HFFc6 (cell line): ENCODE measurements at places on chromosomes 11 and 22. TPM values are rescaled to one million over a fixed set of nuclear protein-coding genes. Genes with fewer than 3 reads are reported as not detected.

DNA sequence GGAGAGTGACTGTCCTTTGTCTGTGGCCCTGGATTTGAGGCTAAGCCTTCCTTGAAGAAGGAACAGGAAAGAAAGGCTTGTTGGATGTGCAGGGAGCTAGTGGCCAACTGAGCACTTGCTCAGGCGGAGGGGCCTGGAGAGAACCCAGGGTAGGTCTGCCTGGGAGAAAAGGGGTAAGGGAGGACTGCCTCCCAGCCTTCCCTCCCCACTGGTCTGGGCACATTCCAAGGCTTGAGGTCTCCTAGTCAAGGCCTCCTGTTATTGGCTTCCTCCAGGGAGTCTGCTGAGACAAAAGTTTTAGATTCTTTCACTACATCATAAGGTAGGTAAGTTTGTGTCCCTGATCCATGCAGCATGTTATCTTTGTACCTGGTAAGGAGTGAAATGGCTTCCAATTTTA, 15.2 kb downstream of the KCNQ1OT1 start:
- DNase-seq, result no peak
- H3K36me3 ChIP-seq, result no peaks in the 10 kb centered on the region
- no peak overlapping the region for H3K27ac ChIP-seq
- H3K4me3 ChIP-seq, result no peak overlapping the region
- H3K4me1 ChIP-seq, result no peaks in the 10 kb centered on the region

DNA sequence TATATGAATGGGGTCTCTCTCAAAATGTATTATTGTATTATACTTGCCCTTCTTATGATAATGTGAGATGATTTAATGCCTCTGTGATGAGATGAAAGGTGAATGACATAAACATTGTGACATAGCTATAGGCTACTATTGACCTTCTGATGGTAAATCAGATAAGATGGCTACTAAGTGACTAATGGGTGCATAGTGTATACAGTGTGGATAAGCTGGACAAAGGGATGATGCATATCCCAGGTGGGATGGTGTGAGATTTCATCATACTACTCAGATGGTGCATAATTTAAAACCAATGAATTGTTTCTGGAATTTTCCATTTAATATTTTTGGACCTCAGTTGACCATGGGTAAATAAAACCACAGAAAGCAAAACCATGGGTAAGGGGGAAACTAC, 243.5 kb downstream of the SBF2 start:
- no peaks in the 10 kb centered on the region; the same call in 1 of the 2 replicates for H3K27me3 ChIP-seq
- peak; percentile 10 for DNase-seq
- H3K4me3 ChIP-seq, result no peak overlapping the region
- H3K36me3 ChIP-seq, result no peaks in the 10 kb centered on the region

DNA sequence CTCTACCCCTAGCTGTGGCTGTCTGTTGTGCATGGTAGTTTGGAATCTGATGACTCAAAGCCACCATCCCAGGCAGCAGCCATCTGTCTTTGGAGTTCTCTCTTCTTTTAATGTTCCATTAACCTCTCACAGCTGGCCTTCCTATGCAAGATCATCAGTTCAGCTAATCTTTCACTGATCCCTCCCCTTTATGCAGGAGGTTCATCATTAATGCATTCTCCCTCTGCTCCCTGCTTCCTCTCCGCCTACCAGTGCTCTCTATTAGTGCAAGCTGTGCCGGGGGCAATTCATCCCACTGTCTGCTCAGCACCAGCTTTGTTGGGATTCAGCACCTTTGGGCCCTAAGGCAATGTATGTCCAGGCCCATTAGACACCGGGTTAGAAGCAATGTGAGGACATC, 413.0 kb upstream of the LRRC4C start:
- no peaks in the 10 kb centered on the region for H3K4me1 ChIP-seq
- no peak for DNase-seq
- H3K36me3 ChIP-seq, result no peaks in the 10 kb centered on the region

- DNase-seq, result no peak
- H3K4me1 ChIP-seq, result no peaks in the 10 kb centered on the region
- H3K4me3 ChIP-seq, result no peak overlapping the region
- no peak overlapping the region for H3K27ac ChIP-seq
Observed at GRCh38 chr11:78889698-78890097, 315.0 kb upstream of the NARS2 start.

Gene GRIA4
- not detected in 3 replicates for total RNA-seq

Gene OR10S1
- total RNA-seq, result not detected in 2 replicates

DNA sequence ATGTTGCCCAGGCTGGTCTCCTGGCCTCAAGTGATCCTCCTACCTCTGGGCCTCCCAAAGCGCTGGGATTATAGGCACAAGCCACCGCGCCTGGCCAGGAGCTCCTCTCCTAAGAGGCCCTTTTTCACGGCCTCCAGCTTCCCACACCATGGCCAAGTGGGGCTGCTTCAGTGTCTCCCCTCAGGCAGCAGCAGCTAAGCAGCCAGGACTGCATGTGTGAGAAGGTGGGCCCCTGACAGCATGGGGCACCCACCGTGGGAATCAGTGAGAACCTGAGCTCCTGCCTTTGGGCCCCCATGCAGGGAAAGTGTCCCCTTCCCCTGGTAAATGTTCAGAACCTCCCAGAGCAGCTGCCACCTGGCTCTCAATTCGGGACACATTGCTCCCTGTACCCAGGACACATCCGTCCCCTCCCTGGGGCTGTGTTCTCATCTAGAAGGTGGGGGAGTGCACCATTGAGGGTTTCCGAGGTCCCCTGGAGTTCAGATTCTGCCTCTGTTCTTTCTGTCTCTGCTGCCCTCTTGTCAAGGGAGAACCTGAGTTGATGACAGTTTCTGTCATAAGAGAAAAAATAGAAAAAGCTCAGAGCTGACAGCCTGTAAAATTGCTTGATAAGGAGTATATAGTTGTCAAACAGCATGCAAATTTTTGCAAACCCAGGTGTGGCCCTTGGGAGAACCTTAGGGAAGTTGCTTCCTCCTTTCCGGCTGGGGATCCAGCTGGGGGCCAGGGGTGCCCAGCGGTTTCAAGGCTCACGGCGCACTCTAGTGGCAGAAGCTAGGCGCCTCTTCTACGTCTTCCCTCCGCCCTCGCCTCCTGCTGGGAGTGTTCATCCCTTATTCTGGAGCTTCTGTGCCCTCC, 29.7 kb downstream of the FAM83F start:
- H3K4me1 ChIP-seq, result no peaks in the 10 kb centered on the region
- DNase-seq, result peak; percentile 29
- peaks cover 17% of the 10 kb centered on the region for H3K27me3 ChIP-seq

- no peak overlapping the region for H3K4me3 ChIP-seq
- no peak for DNase-seq
- H3K27me3 ChIP-seq, result peaks cover 1% of the 10 kb centered on the region; the same call in 1 of the 2 replicates
- H3K36me3 ChIP-seq, result peaks cover 7% of the 10 kb centered on the region; the same call in 1 of the 2 replicates
- H3K4me1 ChIP-seq, result no peaks in the 10 kb centered on the region
- no peak overlapping the region for H3K27ac ChIP-seq
Observed at GRCh38 chr11:9633679-9634078, 30.2 kb upstream of the SWAP70 start.

DNA sequence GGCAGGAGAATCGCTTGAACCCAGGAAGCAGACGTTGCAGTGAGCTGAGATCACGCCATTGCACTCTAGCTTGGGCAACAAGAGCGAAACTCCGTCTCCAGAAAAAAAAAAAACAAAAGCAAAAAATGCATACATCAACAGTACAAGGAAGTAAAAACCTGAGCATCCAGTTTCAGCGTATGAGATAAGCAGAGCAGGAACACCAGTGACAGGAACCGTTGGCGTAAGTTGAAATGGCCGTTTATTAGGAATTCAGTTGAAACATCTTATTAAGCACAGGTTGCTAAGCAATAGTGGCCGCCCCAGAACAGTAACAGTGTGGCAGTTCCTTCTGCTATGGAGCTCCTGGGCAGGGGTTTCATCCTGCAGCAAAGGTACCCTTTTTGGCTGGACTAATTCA, 4.0 kb upstream of the L3MBTL2 start:
- peaks cover 3% of the 10 kb centered on the region for H3K27me3 ChIP-seq
- DNase-seq, result no peak
- 0 out of 2 replicates have a peak, but pooled peaks cover 5% of the 10 kb centered on the region for H3K36me3 ChIP-seq
- no peak overlapping the region for H3K4me3 ChIP-seq
- peaks cover 14% of the 10 kb centered on the region for H3K4me1 ChIP-seq

Gene MUC6
- not detected in 3 replicates for total RNA-seq

DNA sequence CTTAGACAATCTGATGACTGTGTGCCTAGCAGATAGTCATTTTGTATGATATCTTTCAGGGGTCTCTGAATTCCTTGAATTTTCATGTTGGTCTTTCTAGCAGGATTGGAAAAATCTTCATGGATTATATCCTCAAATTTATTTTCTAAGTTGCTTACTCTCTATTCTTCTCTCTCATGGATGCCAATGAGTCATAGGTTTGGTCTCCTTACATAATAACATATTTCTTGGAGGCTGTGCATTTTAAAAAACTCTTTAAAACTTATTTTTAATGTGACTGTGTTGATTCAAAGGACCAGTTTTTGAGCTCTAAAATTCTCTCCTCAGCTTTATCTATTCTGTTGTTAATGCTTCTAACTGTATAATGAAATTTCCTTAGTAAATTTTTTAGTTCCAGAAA, 198.7 kb downstream of the AASDHPPT start:
- no peak for DNase-seq
- H3K4me1 ChIP-seq, result peaks cover 3% of the 10 kb centered on the region
- H3K27me3 ChIP-seq, result no peaks in the 10 kb centered on the region
- H3K4me3 ChIP-seq, result no peak overlapping the region
- no peak overlapping the region for H3K27ac ChIP-seq

DNA sequence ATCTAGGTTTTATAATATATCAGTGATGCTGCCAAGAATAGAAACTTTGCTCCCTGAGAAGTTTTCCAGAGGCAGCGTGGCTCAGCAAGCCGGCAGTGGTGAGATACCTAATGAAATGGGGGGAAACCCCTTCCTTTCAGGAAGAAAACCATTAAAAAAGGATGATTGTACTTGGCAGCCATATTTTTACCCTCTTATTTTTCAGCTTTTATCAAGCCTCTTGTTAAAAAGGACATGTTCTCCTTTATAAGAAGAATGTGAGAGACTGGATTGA, 9.0 kb upstream of the ME3 start:
- H3K27ac ChIP-seq, result no peak overlapping the region
- no peaks in the 10 kb centered on the region for H3K36me3 ChIP-seq
- H3K27me3 ChIP-seq, result no peaks in the 10 kb centered on the region; the same call in 1 of the 2 replicates

GRCh38 chr22:35561796-35562526, 21.3 kb downstream of the RASD2 start:
- no peaks in the 10 kb centered on the region for H3K36me3 ChIP-seq
- peak; percentile 25 for DNase-seq
- H3K27ac ChIP-seq, result no peak overlapping the region
- peak overlapping the region; percentile 36 for H3K4me3 ChIP-seq

Gene MMP13
- not detected in 3 replicates for total RNA-seq

Gene CABP4
- not detected in 3 replicates for total RNA-seq

GRCh38 chr11:111637885-111638284, 35.6 kb downstream of the SIK2 start:
- H3K36me3 ChIP-seq, result peaks cover 36% of the 10 kb centered on the region
- H3K27me3 ChIP-seq, result no peaks in the 10 kb centered on the region
- DNase-seq, result no peak

GRCh38 chr11:41274831-41275230, 184.6 kb downstream of the LRRC4C start:
- H3K4me3 ChIP-seq, result no peak overlapping the region
- H3K4me1 ChIP-seq, result no peaks in the 10 kb centered on the region
- no peaks in the 10 kb centered on the region for H3K27me3 ChIP-seq
- H3K36me3 ChIP-seq, result no peaks in the 10 kb centered on the region; the same call in 1 of the 2 replicates
- no peak for DNase-seq

GRCh38 chr11:115696563-115696962, 192.3 kb upstream of the CADM1 start:
- peaks cover 2% of the 10 kb centered on the region; the same call in 1 of the 2 replicates for H3K27me3 ChIP-seq
- H3K36me3 ChIP-seq, result peaks cover 9% of the 10 kb centered on the region; the same call in 1 of the 2 replicates
- no peak overlapping the region for H3K27ac ChIP-seq
- DNase-seq, result no peak
- no peaks in the 10 kb centered on the region for H3K4me1 ChIP-seq

Gene NUP98
- total RNA-seq, result 81.4 to 86.5 TPM (median 86.4 TPM) in 3 replicates

Gene BDNF
- 60.4 to 88.2 TPM (median 64.0 TPM) in 3 replicates for total RNA-seq

Gene KCNJ5
- total RNA-seq, result not detected in 3 replicates

GRCh38 chr11:11935536-11935935, 72.9 kb downstream of the DKK3 start:
- no peak for DNase-seq
- H3K27me3 ChIP-seq, result no peaks in the 10 kb centered on the region
- peaks cover 61% of the 10 kb centered on the region for H3K4me1 ChIP-seq
- no peak overlapping the region for H3K4me3 ChIP-seq
- no peak overlapping the region for H3K27ac ChIP-seq

DNA sequence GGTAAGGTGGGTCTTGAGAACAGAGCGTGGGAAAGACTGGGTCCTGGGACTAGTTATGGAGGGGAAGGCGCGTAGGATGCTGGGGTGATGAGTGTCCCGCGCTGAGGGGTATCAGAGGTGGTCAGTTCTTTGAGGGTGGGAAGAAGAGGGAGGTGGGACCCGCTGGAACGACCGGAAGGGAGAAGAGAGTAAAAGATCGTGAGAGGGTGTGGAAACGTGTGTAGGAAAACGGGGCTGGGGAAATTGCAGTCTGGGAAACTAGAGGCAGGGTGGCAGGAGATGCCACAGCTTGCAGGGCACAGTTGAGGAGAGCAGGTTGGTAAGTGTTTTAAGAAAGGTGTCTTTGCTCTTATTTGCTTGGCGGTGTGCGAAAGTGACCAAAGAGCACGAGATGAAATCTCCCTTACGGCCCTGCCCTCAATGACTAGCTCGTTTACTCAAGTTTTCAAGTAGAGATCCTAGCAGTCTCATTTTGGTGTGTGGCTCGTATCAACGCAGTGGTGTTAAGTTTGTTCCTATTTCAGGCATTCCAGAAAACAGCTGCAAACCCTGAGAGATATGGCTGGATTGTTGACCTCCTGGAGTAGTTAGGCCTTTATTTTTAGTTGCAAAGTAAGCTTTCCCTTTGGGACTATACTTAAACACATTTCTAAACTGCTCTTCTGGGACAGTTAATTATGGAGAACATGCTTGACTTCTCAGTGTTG, 615 bp downstream of the STT3A start:
- H3K27me3 ChIP-seq, result no peaks in the 10 kb centered on the region; the same call in 1 of the 2 replicates
- peaks cover 42% of the 10 kb centered on the region for H3K4me1 ChIP-seq
- DNase-seq, result peak; percentile 54

Gene SLC1A2
- total RNA-seq, result 1.9 to 2.9 TPM (median 2.3 TPM) in 3 replicates

GRCh38 chr11:70608568-70609470, 210.5 kb downstream of the CTTN start:
- no peaks in the 10 kb centered on the region for H3K36me3 ChIP-seq
- H3K4me3 ChIP-seq, result no peak overlapping the region
- no peaks in the 10 kb centered on the region for H3K4me1 ChIP-seq
- peaks cover 5% of the 10 kb centered on the region for H3K27me3 ChIP-seq
- DNase-seq, result no peak

- H3K27me3 ChIP-seq, result peaks cover 23% of the 10 kb centered on the region
- no peak overlapping the region for H3K4me3 ChIP-seq
- no peaks in the 10 kb centered on the region for H3K4me1 ChIP-seq
- H3K36me3 ChIP-seq, result no peaks in the 10 kb centered on the region
Observed at GRCh38 chr11:119964136-119965025, 173.5 kb downstream of the TRIM29 start.

Gene PIK3IP1
- 8.7 and 10.0 TPM in 2 replicates for total RNA-seq

Gene KLHDC7B
- total RNA-seq, result 0.05 TPM in 1 of 2 replicates, not detected in the other

GRCh38 chr22:39833093-39833492, 60.5 kb downstream of the ENTHD1 start:
- no peak for DNase-seq
- H3K4me1 ChIP-seq, result no peaks in the 10 kb centered on the region
- H3K27ac ChIP-seq, result no peak overlapping the region
- peaks cover 15% of the 10 kb centered on the region for H3K27me3 ChIP-seq
- no peaks in the 10 kb centered on the region for H3K36me3 ChIP-seq
